ENCODE measurements at places on chromosomes 5 and 9.

DNA sequence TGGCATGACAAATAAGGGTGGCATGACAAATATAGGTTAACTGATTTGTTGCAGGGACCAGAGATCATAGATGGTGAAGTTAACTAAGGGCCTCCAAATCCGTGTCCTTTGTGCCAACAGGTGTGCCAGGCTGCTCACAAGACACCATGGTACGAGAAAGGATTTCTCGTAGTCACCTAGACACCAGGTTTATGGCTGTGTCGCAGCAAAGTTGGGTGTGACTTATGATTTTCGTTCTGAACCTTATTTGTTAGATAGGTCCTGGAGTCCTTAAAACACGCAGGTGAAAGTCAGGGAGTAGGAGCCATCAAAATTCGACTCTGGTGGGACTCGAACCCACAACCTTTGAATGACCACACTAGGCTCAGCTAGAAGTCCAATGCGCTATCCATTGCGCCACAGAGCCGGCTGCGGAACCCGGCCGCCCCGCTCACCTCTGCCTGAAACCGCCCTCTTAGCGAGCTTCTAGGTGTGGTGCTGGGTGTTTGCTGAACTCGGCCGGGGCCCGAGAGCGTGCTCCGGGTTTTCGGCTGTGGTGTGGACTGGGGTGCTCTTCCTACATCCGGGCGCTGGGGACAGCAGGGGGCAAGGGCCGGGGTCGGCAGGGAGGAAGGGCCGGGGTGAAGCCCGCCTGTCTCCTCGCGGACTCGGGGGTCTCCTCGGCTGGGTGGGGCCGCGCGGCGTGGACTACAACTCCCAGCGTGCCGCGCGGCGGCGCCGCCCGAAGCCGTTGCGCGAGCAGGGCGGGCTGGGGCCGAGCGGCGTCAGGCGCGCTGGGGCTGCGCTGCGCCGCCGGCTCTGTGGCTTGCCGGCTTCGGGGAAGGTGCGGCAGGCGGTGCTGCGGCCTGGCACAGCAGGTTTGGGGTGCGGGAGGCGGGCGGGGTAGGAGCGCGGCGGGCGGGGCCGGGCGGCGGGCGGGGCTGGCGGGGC is at the start of gene SLC27A4:
TSS of gene SLC27A4 (plus strand) at position 767 of the 930 bp plus-strand sequence. CDS start 2,606 bp downstream, outside the sequence.
- DNase-seq, result peak; percentile 89

GRCh38 chr9:3434594-3434993 is 91.2 kb downstream of the RFX3 start:
- no peak for DNase-seq

DNA sequence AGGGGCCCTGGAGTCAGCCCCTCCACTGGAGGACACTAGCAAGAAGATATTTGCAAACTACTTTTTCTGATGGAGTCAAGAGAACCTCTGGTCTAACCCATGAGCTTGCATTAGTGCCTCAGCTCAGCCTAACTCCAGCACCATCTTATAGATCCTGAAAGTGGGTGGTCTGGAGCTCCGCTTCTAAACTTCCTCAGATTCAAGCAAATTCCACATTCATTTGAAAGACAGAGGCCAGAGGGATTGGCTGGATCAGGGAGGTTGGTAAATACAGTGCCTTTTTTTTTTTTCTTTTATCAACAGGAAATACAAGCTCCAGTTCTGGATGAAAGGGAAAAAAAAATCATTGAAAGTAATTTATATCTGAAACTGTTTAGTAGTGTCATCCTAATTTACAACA is 99.9 kb downstream of the ENC1 start:
- no peak for DNase-seq

- no peak for DNase-seq
These were observed 8.1 kb downstream of the FGF18 start for GRCh38 chr5:171427318-171428167.

- no peak for DNase-seq
These were observed 430.8 kb downstream of the MTRR start for GRCh38 chr5:8299716-8300115.

DNA sequence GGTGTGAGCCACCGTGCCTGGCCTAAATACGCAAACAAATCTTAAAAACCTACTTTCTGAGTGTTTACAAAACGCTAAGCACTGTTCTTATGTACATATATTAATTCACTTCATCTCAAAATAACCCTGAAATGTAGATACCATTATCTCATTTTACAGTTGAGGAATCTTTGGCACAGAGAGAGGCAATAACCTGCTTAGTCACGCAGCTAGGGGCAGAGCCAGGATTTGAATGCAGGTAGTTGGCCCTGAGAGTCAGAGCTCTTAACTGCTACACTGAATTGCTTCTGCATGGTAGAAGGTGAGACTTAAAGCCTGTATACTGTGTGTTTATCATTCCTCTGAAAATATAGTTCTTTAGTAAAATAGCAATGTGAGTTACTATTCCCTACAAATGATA is 21.9 kb downstream of the ARHGEF37 start:
- DNase-seq, result no peak

DNA sequence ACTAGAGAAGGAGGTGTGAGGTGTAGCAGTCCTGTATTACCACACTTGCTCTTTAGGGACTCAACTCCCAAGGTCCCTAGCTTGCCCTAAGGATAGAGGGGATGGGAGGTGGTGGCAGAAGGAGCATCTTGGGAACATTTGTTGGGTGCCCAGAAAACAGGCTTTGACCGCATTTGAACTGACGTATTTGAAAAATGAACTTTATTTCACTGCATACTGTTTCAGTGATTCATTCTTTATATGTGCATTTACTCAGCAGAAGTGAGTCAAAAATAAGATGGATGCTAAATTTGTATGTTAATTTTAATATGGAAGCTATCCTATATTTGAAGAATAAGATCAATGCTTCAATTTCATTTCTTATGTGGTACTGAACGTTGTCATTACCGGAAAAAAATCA is 18.7 kb downstream of the DMRT3 start:
- DNase-seq, result no peak

DNA sequence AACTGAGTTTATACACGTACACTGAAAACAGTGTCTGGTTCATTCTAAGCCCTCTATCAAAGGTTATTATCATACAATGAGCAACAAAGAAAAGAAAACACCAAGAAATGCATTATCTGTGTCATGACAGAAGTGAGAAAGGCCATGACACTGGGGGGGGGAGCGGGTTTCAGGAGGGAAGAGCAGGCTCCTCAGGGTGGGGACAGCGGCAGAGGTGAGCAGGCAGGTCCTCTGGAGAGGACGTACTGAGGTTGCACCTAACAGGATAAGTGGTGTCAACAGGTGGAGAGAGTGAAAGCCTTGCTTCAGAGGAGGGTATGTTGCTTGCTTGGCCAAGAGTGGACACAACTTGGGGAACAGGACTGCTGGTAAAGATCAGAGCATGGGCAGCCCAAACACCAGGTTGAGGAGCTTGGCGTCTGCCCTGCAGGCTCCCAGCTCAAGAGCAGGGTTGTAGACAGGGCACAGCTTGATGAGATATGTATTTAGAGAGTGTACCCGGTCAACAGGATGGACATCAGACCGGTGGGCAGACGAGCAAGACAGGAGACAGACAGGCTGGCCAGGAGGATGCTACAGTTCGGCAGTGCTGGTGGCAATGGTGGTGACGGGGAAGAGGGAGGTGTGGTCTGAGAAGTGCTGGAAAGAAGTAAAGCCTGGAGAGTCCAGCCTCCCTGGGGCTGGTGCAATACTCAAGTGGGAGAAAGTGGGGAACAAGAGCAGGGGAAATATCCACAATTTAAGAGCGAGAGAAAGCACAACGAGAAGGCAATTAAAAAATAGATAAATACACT is 10.3 kb downstream of the WHRN start:
- no peak for DNase-seq

DNA sequence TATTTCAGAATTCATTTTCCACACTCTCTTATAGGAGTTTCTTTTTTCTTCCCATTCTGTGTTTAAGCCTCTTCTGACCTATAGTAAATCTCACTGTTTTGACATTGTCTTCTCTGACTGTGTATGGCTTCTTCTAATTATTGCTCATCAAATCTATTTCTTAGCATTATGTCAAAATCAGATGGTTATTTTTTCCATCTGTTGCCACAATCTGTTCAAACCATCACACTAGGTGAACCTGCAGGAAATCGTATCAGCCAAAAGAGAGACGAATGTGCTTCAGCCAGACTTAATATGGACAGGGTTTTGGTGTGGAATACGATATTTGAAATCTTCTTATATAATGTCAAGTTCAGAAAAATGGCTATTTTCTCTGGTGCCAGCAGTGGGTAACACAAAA is 15.9 kb upstream of the SEMA4D start:
- DNase-seq, result no peak

- DNase-seq, result no peak
These were observed 214.7 kb downstream of the GAS1 start for GRCh38 chr9:86732514-86733171.

DNA sequence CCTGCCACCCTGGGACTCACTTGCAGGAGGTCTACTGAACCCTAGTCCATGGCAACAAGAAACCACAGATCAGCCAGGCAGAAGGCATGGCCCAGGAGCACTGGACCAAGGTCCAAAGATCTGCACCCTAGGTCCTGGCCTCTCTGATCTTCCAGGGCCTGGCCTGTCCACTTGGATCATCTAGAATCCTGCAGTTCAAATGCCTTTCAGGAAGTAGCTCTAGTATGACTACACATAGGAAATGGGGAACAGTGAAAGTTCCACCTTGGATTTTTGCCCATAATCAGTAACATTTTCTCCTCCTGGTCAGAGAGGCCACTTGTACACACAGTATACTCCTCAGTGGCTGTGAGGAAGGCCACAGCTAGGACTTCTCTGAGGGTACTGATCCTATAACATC is 11.5 kb downstream of the ANXA6 start:
- no peak for DNase-seq

GRCh38 chr9:93053781-93054331 is 4.6 kb upstream of the SUSD3 start:
- no peak for DNase-seq

DNA sequence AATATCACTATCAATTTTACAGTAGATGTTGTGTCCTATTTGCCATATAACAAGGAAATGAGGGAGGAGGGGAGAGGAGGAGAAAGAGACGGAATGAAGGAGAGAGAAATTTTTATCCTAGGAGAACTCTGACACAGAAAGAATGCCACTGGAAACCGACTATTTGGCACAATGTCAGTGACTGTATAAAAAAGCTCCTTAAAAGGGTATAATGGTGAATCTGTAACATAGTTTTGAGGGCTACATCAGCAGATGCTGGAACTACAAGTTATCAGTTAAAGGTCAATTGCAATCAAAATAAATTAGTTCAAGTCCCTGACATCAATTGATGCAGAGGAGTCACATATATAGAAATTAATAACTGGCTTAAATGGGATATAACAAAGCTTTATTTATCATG is 5.7 kb downstream of the EDIL3 start:
- no peak for DNase-seq

DNA sequence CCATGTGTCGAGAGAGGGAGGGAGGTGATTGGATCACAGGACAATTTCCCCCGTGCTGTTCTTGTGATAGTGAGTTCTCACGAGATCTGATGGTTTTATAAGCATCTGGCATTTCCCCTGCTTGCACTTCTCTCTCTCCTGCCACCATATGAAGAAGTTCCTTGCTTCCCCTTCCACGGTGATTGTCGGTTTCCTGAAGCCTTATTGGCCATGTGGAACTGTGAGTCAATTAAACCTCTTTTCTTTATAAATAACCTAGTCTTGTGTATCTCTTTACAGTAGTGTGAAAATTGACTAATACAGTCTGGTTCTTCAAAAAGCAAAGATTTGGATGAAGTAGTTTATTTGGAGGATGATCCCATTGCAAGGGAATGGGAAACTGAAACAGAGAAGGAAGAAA is 11.3 kb upstream of the MIER3 start:
- DNase-seq, result no peak

GRCh38 chr5:124923131-124923530 is 176.7 kb upstream of the ZNF608 start:
- no peak for DNase-seq

GRCh38 chr5:10704949-10705621 is 55.9 kb downstream of the DAP start:
- no peak for DNase-seq

DNA sequence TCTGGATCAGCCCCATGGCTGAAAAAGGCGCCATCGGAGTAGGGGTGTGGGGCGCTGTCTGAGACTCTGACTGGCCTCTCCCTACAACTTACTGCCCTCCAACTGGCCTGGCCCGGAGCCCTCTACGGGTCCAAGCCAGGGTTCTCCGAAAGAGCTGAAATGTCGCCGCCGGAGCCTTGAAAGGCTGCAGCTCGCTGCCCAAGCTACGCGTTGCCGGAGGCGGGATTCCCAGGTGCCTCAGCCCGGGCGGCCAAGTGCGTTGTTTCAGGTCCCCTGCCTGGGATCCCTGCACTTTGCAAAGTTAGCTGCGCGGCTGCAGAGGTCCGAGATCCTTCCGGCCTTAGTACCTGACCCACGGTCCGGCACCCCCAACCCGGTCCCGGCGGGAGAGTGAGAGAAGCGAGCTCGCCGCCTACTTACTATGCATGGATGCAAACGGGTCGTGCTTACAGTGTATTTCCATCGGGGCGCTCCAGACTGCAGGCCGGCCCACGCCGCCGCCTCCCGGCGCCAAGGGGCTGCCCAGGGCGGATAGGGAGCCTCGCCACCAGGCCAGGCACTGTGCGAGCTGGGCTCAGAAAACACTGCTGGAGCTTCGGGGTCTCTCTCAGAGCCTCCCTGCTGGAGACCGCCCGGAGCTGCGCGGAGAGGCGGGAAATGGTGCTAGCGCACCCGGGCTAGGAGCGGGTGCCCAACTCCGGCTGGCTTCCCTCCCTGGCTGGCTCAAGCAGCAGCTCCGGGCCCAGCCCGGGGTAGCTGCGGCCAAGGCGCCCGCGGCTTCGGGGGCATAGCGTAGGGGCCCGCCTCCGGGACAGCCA is 7.7 kb downstream of the PAX5 start:
- no peak for DNase-seq

GRCh38 chr9:121185774-121186403 is 15.8 kb downstream of the RAB14 start:
- no peak for DNase-seq

GRCh38 chr5:78602400-78602799 is 46.2 kb downstream of the LHFPL2 start:
- DNase-seq, result no peak

DNA sequence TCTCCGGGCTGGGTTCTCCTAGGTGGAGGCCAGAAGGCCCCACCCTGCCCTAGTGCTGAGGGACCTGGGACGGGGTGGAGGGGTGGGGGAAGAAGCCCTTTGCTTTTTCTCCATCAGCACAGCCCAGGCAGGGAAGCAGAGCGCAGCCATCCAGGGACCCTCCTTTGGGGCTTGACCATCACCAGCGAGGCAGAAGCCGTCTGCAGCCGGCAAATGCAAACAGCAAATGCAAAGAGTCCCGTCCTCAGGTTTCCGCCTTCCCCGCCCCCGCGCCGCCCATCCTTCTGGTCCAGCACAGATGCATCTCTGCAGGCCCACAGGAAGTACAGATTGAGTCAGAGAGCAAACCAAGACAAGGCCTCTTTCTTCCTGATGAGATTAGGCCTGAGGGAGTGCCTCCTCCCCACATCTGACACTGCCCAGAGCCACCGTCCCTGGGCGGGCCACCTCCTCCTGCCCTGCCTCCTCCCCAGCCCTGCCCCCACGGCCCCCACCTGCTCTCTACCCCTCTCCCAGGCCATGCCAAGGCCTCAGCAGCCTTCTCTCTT is 23.4 kb downstream of the CORO2A start:
- no peak for DNase-seq

- DNase-seq, result no peak
These were observed 154.1 kb downstream of the SEMA6A start for GRCh38 chr5:116420540-116420939.

GRCh38 chr9:87395804-87396479 is 101.7 kb upstream of the DAPK1 start:
- peak; percentile 46 for DNase-seq

- DNase-seq, result no peak
These were observed 1.3 kb upstream of the PRR7 start for GRCh38 chr5:177445052-177445916.

- DNase-seq, result no peak
These were observed 14.6 kb downstream of the MRPS27 start for GRCh38 chr5:72305194-72306142.
